Progenitor cell of endocrine pancreas (in vitro differentiated cells): ENCODE measurements at places on chromosomes 7 and 10.

DNA sequence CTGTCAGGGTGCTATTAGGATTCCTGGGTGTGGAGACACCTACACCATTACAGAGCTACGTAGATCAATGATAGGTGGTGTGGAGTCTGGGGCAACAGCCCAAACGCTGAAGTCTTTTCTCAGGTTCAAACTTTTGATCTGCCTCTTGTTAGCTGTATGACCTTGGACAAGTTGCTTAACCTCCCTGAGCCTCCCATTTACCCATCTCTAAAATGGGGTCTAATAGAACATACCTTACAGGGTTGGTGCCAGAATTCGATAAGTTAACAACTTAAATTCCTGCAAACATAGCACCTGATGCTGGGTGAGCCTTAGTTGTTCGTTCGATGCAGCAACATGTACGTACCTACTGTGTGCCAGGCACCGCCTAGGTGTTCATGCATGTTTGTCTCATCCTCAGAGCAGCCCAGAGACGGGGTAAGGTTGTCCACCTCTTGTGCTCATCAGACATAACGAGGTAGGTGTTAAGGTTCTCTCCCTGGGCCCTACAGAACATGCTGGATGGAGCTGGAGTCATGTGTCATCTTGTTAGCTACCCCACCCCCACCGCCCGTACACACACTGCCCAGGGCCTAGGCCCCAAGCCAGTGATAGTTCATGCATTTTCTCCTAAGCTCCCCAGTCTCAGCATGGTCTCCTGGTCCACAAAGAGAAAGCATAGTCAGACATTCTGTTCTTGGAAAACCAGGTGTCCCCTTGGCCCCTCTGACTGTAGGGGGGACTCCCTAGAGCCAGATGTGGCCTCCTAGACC is 41.0 kb upstream of the SLC29A3 start:
- no peak for DNase-seq

DNA sequence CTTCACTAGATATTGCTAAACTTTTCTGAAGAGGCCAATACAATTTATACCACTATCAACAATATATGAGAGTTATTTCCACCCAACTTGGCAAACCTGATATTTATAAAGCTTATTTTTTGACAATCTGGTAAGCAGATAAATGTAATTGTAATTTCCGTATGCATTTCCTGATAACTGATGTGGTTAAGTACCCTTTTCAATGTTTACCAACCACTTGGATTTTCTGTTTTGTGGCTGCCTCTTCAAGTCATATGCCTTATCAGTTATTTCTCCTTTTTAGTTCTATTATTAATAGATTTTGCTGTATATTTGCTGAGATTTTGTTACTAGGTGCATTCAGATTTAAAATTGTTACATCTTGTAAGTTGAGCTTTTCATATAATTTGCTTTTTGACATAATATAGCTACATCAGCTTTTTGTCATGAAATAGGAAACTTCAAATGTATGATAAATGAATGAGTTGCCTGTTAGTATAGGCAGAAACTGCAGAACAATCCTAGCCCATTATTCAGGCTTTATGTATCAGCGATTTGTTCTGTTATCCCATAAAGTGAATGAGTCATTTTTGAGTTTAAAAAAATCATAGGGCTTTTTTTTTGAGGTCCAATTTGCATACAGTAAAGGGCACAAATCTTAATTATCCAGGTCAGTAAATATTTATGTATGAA is 11.5 kb downstream of the SGPL1 start:
- no peak for DNase-seq

GRCh38 chr7:122550545-122550944 is 148.4 kb downstream of the RNF133 start:
- no peak for DNase-seq

GRCh38 chr7:66013938-66014337 is 31.9 kb upstream of the GUSB start:
- DNase-seq: no peak

DNA sequence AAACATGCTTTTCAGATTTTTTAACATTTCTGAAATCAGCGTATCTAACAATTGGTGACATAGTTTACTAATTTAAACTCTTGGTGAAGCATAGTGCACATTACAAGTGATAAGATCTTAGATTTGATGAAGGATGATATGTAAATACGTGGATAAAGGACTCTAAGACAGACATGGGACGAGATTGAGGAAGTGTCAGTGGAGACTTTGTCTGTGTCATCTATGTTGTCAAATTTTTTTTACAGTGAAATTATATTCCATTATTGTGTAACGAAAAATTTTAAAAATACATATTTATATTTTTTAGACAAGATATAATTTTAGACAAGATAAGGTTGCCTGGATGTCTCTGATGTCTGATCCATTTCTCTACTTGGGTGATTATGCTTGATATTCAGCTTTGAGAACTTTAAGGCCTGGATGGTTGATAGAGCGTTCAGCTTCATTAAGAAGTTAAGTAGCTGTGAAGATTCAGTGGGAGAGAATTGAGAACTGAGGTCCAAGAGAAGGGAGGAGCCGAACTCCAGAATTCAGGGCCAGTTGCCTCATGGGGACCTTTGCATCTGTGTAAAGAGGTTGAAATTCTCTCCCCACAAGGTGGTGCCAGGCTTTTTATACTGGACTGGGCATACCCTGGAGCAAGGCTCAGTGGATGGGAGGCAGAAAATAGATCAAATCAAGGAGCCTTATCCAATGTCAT is 62.7 kb downstream of the KAT6B start:
- no peak for DNase-seq

GRCh38 chr7:103432712-103433111 is 13.3 kb downstream of the SLC26A5 start:
- DNase-seq: no peak

GRCh38 chr10:104329735-104330134 is 8.5 kb downstream of the ITPRIP start:
- no peak for DNase-seq

GRCh38 chr7:151243408-151244195 is 4.9 kb downstream of the SMARCD3 start:
- DNase-seq: no peak

DNA sequence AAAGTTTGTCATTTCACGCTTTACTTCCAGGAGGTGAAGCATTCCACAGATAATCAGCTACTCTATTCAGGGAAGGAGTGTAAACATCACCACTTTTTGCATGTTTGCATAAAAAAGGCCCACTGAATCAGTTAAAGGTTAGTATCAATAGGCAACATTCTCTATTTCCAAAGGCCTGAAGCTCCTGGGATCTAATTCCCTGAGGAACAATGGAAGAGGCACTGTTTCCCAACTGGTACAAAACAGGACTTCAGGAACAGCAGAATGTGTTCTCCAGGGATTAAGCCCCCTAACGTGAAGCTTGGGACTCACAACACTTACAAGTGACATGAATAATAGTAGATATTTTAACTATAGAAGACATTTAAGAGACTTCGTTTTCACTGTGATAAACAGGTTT is 6.1 kb downstream of the LRRN3 start:
- no peak for DNase-seq

GRCh38 chr7:94417306-94417705 is 22.6 kb downstream of the COL1A2 start:
- no peak for DNase-seq

GRCh38 chr10:8102708-8103401 is 48.4 kb downstream of the GATA3 start:
- DNase-seq: no peak

DNA sequence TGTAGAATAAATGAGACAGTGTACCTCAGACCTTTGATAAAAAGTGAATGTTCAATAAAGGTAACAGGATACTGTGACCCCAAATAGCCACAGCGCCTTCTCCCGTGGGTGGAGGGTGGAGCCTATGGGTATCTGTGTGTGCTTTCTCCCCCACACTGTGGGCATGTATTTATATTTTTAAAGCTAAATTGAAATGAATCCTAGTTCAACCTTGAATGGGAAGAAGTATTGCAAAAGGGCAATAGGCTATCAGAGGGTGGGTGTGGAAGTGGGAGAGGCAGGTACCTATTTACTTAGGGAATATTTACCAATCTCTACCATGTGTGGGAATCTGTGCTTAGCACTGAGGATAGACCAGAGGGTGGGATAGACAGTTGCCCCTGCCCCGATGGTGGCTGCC is 68.9 kb downstream of the PFKFB3 start:
- DNase-seq: no peak

- DNase-seq: no peak
These were observed 61.8 kb downstream of the PTPRE start for GRCh38 chr10:127968659-127969058.

DNA sequence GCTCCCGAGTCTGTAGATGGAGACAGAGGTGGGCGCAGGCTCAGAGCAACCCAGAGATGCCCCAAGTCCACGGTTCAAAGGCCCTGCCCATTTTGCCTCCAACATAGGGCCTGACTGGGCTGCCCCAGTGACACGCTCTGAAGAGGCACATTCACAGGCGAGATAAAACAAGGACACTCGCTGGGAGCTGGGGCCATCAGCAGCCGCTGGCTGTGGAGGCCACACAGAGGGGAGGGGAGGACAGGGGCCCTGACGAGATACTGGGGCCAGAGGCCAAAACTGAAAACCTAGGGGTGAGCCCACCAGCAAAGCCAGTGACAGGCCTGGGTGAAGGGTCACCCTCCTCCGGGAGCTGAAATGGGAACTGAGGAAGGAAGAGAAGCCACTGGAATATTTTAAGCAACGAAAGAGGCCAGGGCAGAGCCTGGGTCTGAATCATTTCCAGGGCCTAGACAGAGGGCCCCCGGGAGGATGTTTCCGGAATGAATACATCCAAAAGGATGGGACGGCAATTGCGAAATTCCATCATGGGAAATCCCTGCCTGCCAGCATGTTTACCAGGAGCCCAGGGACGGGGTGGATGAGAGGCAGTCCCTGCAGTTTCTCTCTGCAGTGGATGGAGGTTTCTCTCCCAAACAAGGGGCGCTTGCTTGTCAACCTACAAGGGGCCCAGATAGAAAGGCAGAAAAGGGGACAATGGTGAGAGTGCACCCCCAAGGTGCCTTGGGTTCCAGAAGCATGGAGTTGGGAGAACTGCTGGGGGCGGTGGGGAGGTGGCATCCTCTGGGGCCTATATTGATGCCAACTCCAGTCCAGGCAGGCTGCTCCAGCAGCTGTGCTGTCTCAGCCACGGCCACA is 29.0 kb upstream of the HSPA12A start:
- no peak for DNase-seq

DNA sequence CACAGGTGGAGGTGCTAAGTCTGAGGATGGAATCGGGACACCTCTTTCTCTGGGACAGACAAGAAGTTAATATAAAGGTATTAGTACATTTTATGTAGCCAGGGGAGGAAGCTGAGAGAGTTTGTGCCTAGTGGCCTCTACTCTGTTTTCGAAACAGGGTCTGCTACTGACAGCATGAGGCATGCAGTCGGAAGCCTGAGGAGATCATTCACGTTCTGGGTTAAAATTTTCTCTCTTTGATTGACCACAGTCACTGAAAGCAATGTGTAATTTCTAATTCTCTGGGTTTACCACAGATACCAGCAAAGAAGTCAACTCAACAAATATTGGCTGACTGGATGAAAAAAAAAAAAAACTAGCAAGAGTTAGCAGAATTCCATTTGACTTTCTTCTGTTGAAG is 53.3 kb upstream of the KCTD7 start:
- no peak for DNase-seq

GRCh38 chr10:12934777-12935176 is 66.7 kb downstream of the CCDC3 start:
- DNase-seq: no peak

GRCh38 chr10:125035136-125035535 is 93.2 kb downstream of the ZRANB1 start:
- DNase-seq: no peak

- no peak for DNase-seq
These were observed 68.0 kb upstream of the ZNF438 start for GRCh38 chr10:31099664-31100063.

- DNase-seq: no peak
These were observed 36.9 kb downstream of the BAG3 start for GRCh38 chr10:119688033-119688508.

DNA sequence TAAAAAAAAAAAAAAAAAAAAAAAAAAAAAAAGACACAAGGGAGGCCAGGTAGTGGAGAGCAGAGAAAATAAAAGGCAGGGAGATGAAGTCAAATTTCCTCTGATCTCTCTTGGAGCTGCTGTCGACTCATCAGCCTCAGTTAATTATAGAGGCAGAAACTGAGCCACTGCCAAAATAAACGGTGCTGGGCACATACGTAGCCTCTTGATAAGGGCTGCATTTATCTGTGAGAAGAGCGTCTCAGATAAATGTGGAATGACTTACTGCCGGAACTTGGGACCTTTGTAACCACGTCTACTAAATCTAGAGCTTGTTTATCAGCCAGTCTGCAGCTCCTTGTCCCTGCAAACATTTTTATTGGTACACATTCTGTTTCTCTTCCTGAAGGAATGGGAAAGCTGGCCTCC is 162.3 kb downstream of the BAMBI start:
- DNase-seq: no peak

GRCh38 chr7:82528577-82529310 is 85.2 kb upstream of the CACNA2D1 start:
- no peak for DNase-seq

DNA sequence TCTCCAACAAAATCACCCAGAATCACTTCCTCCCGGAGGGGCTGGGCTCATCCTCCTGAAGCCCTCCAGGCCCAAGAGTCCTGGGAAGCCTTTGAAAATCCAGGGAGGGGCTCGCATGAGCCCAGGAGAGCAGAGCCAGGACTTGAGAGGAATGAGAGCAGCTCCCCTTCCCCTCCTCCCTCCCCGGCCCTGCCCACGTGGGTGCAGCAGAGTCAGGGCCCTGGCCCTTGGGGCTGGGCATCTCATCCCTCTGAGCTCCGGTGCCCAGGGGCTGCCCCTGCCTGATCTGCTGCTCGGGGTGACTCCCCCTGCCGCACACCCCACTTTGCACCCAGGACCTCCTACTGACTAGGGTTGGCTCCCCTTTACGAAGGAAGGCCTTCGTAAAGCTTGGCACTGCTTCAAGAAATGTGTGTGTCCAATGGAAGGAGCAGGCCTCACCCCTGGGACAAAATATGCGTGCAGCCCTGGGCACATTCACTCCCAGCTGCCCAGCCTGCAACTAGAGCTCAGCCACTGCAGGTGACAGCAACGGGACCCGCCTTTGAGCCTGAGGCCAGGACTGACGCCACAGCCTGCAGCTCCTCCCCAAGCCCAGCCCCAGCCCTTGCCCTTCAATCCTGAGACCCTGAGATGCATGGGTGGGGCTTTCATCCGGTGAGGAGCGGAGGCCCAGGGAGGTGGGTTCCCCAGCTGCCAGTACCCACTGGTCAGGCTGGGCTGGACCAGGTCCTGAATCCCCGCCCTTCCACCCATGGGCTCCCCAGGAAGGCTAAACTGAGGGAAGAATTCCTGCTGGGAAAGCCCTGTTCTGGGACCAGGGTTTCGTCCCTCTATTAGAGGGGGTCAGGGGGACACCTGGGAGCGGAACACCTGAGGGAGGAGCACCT is 21.8 kb downstream of the PWWP2B start:
- DNase-seq: peak; percentile 35

- no peak for DNase-seq
These were observed 99.0 kb upstream of the ZMIZ1 start for GRCh38 chr10:78969719-78970118.

GRCh38 chr7:2812114-2812487 is 32.0 kb downstream of the GNA12 start:
- no peak for DNase-seq

- DNase-seq: no peak
These were observed 92.0 kb upstream of the INSIG1 start for GRCh38 chr7:155205368-155206317.
